ENCODE measurements at places on chromosomes 16 and 17.

DNA sequence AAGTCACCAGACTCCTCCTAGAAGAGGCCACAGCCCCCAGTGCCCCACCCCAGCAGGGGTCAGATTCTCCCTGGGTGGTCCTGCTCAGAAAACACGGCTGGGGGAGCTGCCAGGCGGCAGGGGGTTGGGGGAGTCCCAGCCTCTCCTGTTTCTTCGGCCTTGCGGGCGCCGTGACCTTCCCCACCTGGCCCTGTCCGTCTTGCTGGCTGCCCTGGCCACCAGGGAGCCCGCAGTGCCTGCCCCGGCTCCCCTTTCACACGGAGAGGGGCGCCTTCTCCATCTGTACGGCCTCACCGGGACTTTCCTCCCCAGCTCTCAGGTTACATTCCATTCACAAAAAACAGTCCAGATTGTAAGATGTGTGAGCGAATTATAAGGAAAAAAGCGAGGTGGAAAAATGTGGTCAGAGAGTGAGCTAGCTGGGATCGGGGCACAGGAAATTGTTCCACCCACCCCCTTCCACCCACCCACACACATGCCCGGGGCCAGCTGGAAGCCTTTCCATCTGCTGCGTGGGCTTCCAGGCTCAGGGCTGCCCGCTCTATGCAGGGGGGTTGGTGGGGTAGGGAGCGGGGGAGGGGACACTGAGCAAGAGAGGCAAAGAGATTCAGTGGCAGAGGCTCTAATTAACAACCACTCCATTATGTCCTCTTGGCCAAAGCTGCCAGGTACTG lies 14.6 kb upstream of the CIBAR2 start:
- DNase-seq = no peak

DNA sequence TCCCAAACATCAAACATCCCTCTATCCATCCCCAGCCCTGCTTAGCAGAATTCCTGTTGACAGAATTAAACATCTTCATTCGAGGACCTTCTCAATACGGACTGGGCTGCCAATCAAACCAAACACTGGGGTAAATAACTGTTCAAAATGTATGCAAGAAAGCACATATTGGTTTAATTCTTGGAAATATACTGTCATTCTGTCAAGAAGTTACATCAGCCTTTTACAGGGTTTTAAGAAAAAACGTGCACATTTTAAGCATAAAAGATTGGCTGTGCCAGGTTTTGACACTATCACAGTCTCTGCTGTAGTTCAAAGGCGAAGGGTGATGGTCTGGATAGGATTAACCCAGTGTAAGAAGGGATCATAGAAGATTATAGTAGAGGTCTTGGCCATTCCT lies 25.1 kb upstream of the CCNF start:
- no peak for DNase-seq

GRCh38 chr16:66437391-66437945 lies 10.4 kb downstream of the BEAN1 start:
- DNase-seq = no peak

DNA sequence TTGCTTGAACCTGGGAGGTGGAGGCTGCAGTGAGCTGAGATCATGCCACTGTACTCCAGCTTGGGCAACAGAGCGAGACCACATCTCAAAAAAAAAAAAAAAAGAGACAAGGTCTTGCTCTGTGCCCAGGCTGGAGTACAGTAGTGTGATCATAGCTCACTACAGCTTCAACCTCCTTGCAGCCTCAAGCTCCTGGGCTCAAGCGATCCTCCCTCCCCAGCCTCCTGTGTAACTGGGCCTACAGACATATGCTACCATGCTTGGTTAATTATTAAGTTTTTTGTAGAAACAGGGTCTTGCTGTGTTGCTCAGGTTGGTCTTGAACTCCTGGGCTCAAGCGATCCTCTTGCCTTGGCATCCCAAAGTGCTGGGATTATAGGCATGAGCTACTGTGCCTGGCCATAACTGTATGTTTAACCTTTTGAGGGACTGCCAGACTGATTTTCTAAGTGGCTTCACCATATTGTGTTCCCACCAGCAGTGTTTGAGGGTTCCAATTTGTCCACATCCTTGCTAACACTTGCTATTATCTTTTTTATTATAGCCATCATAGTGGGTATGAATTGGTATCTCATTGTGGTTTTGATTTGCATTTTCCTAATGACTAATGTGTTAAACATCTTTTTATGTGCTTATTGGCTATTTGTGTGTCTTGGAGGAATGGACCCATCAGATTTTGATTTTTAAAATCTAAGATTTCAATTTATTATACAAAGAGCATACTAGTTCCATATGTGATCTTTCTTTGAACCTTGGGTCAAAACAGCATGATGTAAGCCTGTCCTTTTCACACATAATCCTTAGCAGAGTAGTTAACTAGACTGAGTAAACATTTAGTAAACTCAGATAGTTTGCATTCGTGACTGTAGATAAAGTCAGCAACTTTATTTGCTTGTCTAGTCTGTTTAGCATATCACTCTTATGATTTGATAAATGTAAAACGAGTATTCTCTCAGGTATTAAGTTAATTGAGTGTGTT lies 38.1 kb upstream of the KPNB1 start:
- DNase-seq = no peak

GRCh38 chr16:27202923-27203506 lies 311 bp upstream of the KDM8 start:
- DNase-seq = no peak

DNA sequence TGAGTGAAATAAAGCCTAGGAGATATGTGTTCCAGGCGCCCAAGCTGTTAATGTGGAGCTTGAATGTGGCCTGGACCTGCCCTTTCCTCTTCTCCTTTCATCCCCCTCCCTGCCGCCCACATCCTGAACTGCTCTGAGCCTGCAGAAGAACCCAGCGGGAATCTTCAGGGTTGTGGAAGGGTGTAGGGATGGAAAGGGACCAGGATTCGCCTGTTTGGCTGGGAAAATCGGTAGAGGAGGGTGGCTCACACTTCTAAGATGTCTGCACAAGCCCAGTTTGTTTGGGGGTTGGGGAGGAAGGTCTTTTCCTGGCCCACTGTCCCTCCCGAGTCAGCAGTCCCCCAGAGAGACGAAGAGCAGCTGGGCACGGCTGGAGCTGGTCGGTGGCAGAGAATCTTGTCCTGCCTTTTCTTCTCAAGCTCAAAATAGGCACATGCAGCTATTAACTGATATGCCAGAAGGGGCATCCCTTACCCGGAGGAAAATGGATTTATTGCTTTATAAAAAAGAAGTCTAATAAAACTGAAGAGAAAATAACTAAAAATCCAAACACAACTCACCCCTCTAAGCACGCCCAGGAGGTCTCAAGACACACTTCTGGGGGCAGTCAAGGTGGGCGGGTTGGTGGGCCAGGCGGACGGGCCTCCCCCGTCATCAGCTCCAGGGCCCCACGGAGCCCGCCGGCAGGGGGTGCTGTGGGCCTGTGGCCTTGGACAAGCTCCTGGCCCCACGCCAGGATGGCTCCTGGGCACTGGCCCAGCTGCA lies 11.5 kb upstream of the PITPNA start:
- DNase-seq = peak; percentile 27

DNA sequence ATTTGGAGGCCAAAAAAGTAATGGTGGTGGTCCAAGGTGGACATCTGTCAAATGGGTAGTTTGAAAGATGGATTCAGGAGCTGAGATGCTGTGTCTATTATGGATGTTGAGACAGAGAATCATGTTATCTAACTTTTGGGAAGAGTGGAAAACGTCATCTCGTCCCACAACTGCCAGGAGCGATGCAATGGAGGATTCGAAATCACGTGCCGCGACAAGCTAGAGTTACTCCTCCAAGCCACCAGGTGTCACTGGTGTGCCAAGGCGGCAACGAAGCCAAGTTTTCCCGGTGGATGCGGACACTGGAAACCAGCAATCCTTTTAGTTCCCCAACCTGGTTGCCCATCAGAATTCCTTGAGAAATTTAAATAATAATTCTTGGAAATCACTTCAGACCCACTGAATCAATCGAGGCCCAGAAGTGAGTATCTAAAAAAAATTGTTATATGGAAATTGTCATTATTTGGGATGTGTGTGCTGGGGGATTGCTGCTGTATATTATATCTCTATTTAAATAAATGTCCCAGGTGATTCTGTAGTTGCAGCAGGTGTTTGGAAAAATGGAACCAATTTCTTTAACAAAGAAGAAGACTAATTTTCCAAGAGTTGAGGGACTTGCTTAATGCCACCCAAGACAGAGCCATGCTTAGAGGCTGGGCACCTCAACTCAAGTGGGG lies 206.1 kb downstream of the HAPSTR1 start:
- no peak for DNase-seq

DNA sequence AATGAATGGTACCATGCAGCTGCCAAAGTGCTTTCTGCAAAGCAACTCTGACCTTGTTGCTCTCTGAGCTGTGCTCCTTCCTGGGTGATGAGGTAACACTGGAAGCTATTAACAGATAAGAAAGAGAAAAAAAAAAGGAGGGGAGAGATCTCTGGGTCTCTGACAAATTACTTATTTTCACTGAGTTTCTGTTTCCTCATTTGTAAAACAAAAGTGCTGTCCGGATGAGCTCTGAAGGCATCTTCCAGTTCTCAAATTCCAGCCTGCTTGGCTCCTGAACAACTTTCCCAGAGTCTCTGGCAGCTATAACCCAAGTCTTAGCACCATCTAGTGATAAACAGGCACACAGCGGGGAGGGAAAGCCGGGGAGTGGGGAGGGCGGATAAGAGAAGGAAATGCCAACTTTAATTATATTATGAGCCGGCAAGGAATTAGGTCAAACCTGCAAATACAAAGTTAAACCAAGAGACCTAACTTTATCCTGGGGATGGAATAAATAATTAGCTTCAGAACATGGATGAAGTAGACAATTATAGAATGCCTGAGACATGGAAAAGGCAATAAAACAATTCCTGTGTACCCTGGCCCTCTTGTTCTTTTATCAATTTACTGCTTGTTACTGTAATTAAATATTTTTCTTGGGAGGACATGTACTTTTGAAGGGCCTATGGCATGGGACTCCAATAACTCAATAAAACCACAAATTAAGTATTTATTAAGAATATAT lies 61.3 kb upstream of the KIFC3 start:
- DNase-seq = no peak

GRCh38 chr16:65280845-65281512 lies 159.1 kb upstream of the CDH11 start:
- no peak for DNase-seq

GRCh38 chr17:81695801-81696200 lies 7.4 kb upstream of the MRPL12 start:
- DNase-seq = no peak

DNA sequence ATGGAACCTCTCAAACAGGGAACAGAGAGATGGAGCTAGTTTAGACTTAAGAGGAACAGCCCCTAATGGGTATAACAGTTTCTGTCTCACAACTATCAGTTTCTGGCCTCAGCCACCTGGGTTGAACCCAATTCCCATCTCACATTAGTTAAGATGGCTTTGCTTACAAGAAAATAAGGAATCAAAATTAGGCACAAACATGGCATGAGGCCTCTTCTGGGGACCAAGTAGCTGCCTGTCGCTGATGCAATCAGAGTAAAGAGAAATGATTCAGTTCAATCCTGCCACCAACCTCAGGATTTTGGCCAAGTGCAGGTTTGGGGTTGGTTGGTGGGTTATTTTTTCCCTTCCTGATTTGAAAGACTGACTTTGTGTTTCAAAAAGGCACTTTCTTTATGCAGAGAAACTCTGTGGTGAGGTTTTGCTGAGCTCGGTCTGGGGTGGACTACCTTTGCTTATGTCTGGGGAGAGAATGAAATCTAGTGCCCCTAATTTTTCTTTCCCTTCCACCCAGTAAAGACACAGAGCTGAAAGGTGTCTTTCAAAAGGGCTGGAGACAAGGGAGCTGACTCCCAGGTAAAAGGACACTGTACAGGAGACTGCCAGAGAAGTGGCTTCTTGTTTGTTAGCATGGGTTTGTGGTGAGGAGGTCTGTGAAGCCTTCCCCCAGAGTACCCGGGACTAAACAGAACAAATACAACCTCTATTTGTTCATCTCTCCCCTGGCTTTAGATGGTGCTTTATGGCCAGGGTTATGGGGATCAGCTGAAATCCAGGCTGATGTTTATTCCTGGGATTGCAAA lies 44.8 kb upstream of the NFAT5 start:
- DNase-seq = no peak

GRCh38 chr17:74148901-74149596 lies 54.4 kb upstream of the RPL38 start:
- DNase-seq = no peak

GRCh38 chr17:4939546-4939795 lies 375 bp downstream of the SLC25A11 start:
- no peak for DNase-seq

DNA sequence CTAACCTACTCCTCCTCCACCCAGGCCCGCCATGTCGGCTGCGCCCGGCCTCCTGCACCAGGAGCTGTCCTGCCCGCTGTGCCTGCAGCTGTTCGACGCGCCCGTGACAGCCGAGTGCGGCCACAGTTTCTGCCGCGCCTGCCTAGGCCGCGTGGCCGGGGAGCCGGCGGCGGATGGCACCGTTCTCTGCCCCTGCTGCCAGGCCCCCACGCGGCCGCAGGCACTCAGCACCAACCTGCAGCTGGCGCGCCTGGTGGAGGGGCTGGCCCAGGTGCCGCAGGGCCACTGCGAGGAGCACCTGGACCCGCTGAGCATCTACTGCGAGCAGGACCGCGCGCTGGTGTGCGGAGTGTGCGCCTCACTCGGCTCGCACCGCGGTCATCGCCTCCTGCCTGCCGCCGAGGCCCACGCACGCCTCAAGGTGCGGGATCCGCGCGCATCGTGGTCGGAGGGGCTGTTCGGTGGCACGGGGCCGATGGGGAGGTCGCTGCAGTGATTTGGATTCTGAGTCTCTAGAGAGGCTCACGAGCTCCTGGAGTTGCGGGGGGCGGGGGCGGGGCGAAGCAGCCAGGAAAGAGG lies 878 bp downstream of the TRIM72 start:
- DNase-seq = peak; percentile 16

All from T-cell (primary cell).